ENCODE measurements at places on chromosomes 2 and 18.

DNA sequence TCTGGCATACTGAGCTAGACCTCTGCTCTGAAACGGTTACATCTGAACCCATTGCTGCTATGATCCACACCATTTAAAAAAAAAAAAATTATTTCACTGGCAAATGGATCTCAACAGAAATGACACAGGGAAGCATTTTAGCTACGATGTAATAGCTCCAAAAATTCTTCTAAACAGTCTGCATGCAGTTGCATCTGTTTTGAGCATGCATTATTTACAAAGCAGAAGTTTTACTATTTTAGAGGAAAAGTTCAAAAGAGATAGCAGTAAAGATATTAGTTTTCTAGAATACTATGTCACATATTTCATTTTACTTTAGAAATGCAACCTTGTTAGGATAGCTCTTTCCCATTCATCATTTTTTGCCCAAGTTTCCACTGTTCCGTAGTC, 265.7 kb downstream of the MEIS1 start:
- DNase-seq = no peak

DNA sequence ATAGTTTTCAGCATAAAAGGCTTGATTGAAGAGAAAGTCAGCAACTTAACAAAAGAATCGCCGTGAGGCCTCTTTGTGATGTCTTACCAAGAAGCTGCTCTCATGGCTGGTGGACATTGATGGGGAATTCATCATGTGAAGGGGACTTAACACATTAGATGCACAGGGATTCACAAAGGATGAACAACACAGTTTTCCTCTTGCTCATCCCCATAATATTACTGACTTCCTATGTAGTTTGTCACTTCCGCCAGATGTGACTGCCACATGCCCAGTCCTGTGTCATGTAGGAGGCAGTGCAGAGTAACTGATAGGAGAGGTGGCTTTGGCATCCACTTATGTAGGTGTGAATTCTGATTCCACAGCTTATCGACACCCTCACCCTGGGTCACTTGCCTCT, 232.6 kb upstream of the LYPD1 start:
- no peak for DNase-seq

DNA sequence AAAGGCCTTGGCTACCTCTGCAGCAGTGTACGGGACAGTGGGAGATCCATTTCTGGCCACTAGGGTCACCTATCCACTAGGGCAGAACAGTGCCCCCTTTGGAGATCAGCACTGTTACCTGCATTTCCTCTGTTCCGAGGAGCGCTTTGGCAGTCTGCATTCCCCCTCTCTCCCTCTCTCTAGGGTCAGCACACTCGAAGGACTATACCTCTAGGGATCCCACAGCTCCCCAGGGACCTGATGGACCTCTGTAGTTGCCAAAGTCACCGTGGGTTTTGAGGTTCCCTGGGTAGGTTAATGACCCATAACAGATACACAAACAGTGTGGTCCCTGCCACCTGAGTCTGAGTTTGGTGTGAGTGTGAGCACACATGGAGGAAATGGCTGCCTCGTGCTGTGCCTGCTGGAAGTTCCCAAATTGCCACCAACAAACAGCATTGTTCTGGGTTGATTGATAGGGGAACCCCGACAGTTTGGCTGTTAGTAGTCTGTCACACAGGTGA, 99.8 kb upstream of the VWC2L start:
- DNase-seq = no peak

- DNase-seq = no peak
Measured at GRCh38 chr2:216491793-216492596, 6.6 kb upstream of the RPL37A start.
